ENCODE measurements at places on chromosomes 6 and 20.

DNA sequence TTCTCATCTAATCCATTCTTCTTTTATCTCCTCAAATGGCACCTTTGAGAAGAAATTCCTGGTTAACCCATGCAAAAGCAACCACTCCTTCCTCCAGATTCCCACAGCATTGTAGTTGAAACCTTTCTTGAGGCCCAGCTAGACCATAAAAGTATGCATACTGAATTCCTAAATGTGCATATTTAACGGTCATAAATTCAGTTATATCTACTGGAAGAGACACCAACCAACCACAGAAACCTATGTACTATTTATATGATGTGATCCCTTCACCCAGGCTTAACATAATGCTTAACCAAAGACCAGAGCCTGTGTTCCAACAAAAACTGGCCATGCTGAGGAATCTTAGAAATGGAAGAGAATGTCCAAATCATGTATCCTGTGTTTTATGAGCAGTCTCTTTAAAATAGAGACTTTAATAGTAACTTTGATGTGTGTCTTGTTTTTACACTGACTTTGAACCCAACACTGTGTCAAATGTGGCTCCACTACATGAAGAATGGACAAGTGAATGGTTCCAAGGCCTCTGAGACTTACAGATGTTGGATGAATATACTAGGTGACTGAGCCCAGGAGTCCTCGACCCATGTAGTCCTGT is 11.4 kb upstream of the TAF8 start:
- no peak for DNase-seq

- DNase-seq = no peak
Observed at GRCh38 chr6:165714907-165715306, 51.9 kb upstream of the PDE10A start.

DNA sequence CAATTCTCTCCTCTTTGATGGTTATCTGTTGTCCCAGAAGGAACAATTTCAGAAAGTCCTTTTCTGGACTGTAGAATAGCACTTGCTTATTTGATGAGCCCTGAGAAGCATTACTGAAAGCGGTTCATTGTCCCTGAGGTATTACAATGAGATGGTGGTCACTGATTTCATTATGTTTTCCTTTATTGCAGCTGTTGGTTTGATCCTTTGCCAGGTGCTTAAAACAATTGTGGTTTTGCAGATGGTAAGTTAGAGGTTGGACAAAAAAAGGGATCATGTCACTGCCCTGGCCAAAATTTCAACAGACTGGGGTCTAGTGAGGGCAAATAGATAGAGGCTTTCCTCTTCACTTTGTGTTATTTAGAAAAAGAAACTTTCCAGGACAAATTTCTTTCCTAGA is 61.9 kb downstream of the ESR1 start:
- no peak for DNase-seq

DNA sequence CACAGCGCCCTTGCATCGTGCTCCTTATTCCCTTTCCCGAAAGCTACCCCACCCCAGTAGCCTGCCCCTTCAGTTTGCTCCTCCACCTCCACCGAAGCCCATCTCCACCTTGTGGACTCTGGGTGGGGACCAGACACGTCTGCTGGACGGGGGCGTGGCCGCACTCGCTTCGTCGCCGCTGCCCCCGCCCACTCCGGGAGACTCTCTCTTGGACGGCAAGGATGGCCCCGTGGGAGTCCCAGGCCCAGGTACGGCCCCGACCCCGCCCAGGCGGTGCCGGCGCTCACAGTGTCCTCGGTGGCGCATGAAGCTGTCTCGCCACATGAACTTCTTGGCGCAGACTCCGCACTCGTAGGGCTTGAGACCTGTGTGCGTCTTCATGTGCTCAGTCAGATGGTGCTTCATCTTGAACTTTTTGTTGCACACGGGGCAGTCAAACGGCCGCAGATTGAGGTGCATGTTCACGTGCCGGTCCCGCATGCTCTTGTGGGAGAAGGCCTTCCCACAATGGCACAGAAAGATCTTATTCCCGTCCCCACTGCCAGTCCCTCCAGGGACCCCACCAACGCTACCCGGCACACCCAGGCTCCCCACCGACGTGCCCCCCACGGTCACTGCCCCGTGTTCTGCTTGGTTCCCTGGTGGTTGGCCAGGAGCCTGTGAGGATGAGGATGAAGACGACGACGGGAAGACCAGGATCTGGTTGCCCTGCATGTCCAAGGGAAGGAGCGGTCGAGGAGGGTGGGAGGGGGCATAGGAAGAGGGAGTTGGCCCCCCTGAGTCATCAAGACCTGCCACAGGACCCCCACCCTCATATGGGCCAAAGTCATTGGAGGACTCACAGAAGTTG is 1.3 kb upstream of the TAPBP start:
- no peak for DNase-seq

GRCh38 chr20:37968841-37969401 is 64.3 kb downstream of the TTI1 start:
- no peak for DNase-seq

DNA sequence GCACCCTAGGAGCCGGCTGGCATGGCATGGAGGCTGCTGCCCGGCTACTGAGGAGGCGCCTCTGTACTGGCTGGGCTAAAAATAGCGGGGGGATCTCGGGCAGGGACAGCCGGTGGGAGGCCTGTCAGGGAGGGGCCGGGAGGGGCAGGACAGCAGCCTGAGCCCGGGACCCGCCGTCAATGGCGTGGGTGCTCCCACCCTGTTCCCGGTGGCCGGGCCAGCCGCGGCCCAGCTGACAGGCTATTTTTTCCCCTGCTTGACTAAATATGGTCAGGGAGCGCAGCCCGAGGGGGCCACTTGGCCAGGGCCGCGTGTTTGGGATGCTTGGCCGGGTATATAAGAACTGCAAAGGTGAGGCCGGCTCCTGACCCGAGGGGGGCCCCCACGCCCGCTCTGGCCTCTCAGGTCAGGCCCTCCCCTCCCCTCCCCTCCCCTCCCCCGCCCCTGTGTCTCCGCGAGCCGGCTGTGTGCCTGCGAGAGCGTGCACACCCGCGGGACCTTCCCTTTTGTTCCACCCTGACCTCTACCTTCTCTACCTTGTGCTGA is 74.4 kb upstream of the GATA5 start:
- no peak for DNase-seq
